ENCODE measurements at places on chromosomes 3 and 15.

DNA sequence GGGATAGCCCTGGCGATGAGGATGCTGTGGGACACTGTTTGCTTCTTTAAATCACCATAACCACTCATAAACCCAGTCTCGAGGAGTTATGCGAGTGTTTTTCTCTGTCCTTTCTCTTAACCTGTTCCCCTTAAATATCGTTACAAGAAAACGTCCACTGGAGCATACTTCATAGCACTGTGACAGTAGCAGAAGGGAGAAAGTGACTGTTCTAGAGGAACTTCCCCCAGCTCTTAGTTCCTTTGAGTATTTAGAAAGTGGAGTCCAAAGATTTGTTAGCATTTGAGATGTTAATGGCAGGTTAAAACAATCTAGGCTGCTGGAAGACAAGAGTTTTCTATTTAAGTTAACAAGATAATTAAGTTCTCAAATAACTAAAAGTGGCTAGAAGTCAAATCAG lies 142.0 kb downstream of the GADL1 start:
- no peak for DNase-seq

- no peak for DNase-seq
These were observed 413.5 kb downstream of the CNTN3 start for GRCh38 chr3:74200952-74201351.

- no peak for DNase-seq
These were observed 54.8 kb downstream of the SQOR start for GRCh38 chr15:45689616-45690015.

DNA sequence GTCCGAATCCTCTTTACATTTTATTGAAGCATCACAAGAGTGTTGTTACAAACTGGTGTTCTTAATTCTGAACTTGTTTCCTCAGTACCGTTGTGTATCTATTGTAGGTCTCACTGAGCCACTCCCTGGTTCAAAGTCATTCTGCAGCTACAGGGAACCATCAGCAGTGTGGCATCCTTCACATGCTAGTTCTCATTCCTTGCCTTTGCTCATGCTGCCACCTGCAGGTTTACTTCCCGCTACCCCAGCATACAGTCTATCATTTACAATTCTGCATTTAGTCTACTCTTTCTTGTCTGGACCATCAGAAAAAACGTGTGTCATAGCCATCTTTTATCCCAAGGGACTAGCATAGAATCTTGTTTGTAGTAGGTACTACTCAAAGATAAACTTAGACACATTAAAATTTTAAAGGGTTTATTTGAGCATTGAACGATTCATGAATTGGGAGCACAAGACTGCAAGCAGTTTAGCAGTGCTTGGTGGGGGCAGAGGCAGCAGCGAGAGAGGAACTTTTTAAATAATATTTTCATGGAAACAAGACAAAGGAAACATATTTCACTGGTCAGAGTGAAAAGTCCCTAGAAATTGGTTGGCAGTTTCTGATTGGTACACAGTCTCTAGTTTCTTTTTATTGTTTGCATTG lies 402.1 kb downstream of the CADM2 start:
- no peak for DNase-seq
